Mononuclear cell (primary cell): ENCODE measurements at places on chromosomes 12 and 14. TPM values are rescaled to one million over a fixed set of nuclear protein-coding genes. Genes with fewer than 3 reads are reported as not detected.

DBX2 gene
- not detected for total RNA-seq

STAC3 gene
- total RNA-seq = 3.1 TPM

SVOP gene
- not detected for total RNA-seq

HELB gene
- 92.4 TPM for total RNA-seq

MRPL42 gene
- 46.7 TPM for total RNA-seq

ENDOU gene
- total RNA-seq = not detected

ADAM21 gene
- not detected for total RNA-seq

PROX2 gene
- 0.21 TPM for total RNA-seq

CFAP54 gene
- 0.21 TPM for total RNA-seq

MORN3 gene
- 3.6 TPM for total RNA-seq

TAS2R30 gene
- 21.8 TPM for total RNA-seq

GDF3 gene
- total RNA-seq = not detected

NPFF gene
- not detected for total RNA-seq

OR6C2 gene
- not detected for total RNA-seq

RPL10L gene
- not detected for total RNA-seq

SOCS2 gene
- total RNA-seq = 6.9 TPM

SOAT2 gene
- total RNA-seq = 0.21 TPM

PTCSC3 gene
- not detected for total RNA-seq
